ENCODE measurements at places on chromosomes 3 and 15.

GRCh38 chr15:94336817-94337467, 105.6 kb downstream of the MCTP2 start:
- DNase-seq: no peak

DNA sequence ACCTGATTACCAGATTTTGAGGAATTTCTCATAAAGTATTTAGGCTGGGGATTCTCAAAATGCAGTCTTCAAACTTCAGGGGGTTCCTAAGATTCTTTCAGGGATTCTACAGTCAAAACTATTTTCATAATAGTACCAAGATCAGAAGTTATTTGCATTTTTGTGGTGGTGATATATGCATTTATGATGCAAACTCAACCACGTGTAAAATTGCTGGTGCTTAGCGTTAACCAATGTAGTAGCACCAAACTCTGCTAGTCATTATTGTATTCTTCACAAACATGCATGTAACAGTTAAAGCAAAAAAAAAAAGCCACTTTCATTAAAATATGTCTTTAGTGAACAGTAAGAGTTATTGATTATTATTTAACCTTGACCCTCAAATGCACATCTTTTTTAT, 274.9 kb upstream of the DNAJC19 start:
- no peak for DNase-seq

GRCh38 chr3:110198717-110199587, 861.6 kb upstream of the DPPA4 start:
- no peak for DNase-seq

DNA sequence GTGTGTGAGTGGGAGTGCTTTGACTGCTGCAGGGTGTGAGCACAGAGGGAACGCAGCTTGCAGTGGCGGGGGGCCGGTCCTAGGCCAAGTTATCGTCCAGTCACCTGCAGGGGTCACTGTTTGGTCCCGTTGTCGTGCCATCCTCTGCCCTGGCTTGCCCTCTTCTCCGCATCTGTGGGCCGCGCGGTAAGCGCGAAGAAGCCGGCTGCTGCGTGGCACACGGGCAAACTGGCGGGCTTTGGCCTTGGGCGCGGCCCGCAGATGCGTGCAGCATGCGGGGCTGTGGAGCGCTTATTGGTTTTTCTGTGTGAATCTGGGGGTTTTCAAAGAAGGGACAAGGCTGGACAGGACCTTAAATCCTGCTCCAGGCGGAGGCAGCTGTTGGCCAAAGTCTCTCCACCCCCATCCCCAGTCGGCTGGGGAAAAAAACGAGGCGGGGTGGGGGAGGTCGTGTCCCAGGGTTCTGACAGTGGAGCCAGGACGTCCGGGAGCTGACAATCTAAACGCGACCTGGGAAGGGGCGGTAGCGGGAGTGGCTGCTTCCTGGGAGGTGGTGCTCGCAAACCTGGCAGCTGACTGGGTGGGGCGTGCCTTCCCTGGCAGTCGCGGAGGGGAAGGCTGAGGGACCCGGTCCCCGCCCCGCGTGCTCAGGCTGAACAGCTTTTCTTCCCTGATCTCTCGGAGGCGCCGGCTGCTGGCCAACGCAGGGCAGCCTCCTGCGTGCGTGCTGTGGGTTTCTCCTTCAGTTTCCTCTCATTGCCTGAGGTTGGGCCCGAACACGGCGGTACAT, 39.7 kb upstream of the VEPH1 start:
- DNase-seq: no peak

DNA sequence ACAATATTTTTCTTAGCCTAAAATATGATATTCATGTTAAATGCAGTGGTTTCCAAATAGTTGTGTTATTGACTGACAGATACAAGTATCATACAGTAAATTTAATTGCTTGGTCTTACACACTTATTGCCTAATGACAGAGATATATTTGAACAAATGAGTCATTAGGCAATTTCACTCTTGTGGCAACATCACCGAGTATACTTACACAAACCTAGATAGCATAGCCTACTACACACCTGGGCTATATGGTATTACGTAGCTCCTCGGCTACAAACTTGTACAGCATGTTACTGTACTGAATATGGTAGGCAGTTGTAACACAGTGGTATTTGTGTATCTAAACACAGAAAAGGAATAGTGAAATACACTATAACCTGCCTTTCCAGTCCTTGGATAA, 50.3 kb downstream of the SERPINI1 start:
- DNase-seq: no peak

GRCh38 chr15:74376226-74376625, 8.8 kb upstream of the CYP11A1 start:
- DNase-seq: no peak

DNA sequence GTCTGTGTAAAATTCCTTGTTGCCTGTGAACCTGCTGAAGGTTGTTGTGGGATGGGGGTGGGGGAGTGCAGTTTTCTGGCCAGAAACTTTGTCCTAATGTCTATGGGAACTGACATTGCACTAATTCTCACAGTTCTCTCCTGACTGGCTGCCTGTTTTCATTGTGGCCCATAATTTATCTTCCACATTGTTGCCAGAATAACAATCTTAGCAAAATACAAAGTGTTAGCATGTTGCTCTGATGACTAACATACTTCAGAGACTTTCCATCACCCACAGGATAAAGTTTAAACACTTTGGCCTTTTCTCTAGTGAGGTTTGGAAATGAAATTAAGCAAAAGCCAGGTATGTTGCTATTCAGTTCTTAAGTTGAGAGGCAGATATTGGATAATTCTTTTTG, 81.4 kb upstream of the TBC1D5 start:
- DNase-seq: no peak

GRCh38 chr15:33211176-33211808, 16.8 kb upstream of the FMN1 start:
- DNase-seq: no peak

DNA sequence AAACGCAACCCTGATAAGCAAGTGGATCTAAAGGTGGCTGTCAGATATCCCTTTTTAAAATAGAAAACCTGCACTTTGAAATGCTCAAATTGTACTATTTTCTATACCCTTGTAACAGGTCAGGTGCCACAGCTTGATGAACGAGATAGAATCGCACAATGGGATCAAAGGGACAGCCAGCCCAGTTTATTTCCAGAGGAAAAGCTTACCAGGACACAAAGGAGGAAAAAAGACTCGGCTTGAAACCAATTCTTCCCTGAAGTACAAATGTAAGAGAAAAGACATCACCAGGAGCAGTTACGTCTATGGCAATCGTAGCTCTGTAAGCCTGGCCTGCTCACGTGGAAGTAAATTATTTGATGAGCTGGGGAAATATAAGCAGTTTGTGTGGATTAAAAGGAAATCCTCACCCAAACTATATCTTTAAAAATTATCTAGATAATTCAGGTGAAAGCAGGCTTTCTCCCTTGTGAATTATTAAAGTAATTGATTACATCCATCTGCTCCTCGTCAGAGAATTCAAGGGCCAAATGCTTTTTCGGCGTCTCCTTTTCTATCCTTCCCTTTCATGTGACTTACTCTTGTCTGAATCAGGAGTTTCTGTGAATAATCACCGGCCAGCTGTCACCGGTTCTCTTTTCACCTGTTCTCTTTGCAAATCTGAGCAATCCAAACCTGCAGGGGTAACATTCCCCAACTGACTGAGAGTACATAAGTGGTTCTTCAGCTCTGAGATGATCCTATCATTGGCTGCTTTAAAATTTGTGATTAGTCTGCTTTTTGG, 339.2 kb upstream of the ONECUT1 start:
- DNase-seq: no peak

GRCh38 chr3:17770682-17771081, 28.3 kb upstream of the TBC1D5 start:
- DNase-seq: no peak

- DNase-seq: no peak
Measured at GRCh38 chr3:56795097-56795828, 6.5 kb downstream of the ARHGEF3 start.

DNA sequence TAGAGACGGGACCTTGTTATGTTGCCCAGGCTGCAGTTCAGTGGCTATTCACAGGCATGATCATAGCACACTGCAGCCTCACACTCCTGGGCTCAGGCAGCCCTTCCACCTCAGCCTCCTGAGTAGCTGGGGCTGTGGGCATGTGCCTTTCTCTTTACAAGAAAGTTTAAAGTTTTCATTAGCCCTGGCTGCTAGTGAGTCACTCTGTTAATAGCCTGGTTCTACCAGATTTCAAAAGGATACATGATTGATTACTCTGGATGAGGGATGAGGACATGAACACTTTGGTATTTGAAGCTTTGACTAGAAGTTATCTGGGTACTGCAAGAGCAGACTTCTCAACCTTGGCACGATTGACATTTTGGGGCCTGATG, 95.1 kb downstream of the DHX36 start:
- no peak for DNase-seq

DNA sequence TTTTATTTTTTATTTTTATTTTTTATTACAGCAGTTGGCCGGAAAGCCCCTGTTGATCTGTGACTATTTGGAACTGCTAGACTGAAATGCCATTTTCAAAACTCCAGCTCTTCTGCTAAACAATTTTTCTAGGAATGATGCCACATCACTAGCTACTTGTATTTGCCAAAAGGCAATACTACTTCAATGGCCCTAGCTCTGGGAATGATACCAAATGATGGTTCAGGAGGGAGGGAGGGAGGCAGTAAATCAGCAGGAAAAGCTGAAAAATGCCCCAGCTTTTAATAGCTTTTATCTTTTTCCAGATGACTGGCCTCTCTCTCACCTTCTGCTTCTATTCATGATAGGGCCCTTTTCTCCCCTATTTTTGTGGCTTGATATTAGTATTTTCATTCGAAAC, 2.6 kb upstream of the CHL1 start:
- no peak for DNase-seq

DNA sequence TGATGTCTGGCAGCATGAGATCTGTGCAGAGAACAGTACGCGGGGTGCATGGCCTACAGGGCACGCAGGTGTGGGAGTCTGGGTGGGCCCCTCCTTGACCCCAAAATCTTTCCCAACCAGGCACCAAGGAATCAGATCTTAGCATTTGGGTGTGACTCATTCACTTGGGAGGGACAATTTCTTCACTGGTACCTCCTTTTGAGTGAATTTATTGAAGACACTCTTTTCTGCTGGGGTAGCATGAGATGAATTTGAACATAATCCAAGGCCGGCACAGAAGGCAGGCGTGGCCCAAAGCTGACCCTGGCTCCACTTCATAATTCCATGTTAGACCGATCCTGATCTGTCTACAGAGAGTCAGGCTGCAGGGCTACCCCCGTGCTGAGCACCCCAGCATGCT, 30.6 kb upstream of the CDV3 start:
- DNase-seq: no peak

DNA sequence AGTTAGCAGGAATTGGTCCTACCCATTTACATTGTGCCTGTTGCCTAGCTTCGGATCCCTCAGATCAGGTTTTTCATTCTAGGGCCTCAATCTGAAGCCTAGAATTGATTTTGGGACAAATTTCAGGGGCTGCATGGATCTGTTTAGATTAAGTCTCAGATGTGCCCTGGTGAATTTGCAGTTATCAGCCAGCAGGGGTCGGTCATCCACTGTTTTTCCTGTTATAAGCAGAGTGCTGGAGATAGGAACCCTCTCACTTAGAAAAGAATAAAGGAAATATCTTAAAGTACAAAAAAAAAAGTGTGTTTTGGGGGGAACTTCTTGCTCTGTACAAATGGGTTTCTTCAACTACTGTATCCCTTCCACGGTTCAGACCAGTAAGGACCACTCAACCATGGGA, 212.5 kb downstream of the BCHE start:
- DNase-seq: no peak

DNA sequence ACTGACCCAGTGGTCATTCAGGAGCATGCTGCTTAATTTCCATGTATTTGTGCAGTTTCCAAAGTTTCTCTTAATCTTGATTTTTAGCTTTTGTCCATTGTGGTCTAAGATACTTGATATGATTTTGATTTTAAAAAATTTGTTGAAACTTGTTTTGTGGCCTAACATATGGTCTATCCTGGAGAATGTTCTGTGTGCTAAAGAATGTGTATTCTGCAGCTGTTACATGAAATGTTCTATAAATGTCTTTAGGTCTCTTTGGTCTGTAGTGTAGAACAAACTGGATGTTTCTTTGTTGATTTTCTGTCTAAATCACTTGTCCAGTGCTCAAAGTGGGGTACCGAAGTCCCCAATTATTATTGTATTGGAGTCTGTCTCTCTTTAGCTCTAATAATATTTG, 17.4 kb downstream of the CEP63 start:
- no peak for DNase-seq

- DNase-seq: no peak
Measured at GRCh38 chr3:98877132-98877531, 24.4 kb downstream of the DCBLD2 start.

DNA sequence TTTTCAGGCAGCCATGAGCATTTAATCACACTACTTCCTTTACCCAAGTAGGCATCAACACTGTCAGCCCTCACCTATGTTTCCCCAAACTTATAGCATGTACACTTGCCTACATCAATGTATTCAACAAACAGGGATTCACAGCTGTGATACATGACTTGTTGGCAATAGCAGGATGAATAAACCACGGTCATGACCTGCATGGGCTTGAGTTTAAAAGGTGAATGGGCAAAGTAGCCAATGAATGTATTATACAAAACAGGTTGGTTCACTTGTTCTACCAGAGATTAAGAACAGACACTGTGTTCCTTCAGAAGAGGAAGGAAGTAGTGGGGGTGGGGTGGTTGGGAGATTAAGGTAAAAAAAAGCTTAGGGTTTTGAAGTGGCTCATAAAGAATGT, 861.9 kb upstream of the SEMA6D start:
- DNase-seq: no peak

GRCh38 chr15:90086868-90087268, 15.4 kb downstream of the IDH2 start:
- peak; percentile 33 for DNase-seq

GRCh38 chr3:155890671-155891190, 20.3 kb downstream of the GMPS start:
- no peak for DNase-seq

GRCh38 chr3:79930196-79930595, 162.4 kb upstream of the ROBO1 start:
- DNase-seq: no peak

Measured in SJSA1 (cell line).